IPS DF 6.9 (cell line): ENCODE measurements at places on chromosomes 1 and 21.

GRCh38 chr1:67118191-67118590, 16.6 kb downstream of the C1orf141 start:
- H3K4me1 ChIP-seq: no peaks in the 10 kb centered on the region
- H3K36me3 ChIP-seq: no peaks in the 10 kb centered on the region
- DNase-seq: no peak
- H3K4me3 ChIP-seq: no peak overlapping the region
- H3K27ac ChIP-seq: no peak overlapping the region

DNA sequence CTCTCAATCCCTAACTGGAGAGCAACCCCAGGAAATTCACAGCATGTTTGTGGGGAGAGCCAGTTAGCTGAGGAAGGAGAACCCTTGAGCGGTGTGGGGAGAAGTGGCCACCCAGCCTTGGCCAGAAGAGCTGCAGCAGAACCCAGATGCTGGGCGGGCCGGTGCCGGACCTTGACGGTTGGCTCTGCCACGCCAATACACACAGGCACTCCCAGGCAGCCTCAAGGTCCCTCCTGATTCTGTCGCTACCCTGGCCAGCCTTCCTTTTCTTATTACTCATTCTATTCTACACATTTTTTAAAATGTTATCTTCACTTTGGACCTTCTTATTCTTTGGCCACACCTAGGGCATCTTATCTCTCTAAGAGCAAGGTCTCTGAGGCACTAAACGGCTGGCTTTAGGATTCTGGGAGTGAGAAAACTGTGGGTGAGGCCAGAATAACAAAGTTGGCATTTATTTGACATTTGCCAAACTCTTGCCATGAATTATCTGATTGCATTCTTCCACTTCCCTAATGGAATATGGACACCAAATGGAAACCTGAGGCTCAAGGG, 50.4 kb upstream of the GPR37L1 start:
- no peaks in the 10 kb centered on the region for H3K4me1 ChIP-seq
- no peak overlapping the region for H3K4me3 ChIP-seq
- no peaks in the 10 kb centered on the region for H3K36me3 ChIP-seq
- no peak overlapping the region for H3K27ac ChIP-seq

- H3K4me3 ChIP-seq: no peak overlapping the region
- DNase-seq: no peak
- peaks cover 6% of the 10 kb centered on the region; the same call in 1 of the 2 replicates for H3K4me1 ChIP-seq
- H3K36me3 ChIP-seq: no peaks in the 10 kb centered on the region
- H3K27ac ChIP-seq: peak overlapping the region; percentile 18
- no peaks in the 10 kb centered on the region for H3K27me3 ChIP-seq
Measured at GRCh38 chr1:39102537-39103327, 76.6 kb downstream of the NDUFS5 start.

GRCh38 chr1:234836045-234836681, 226.2 kb upstream of the IRF2BP2 start:
- no peak for DNase-seq
- no peak overlapping the region for H3K4me3 ChIP-seq
- H3K36me3 ChIP-seq: no peaks in the 10 kb centered on the region
- H3K27ac ChIP-seq: no peak overlapping the region
- no peaks in the 10 kb centered on the region for H3K4me1 ChIP-seq

DNA sequence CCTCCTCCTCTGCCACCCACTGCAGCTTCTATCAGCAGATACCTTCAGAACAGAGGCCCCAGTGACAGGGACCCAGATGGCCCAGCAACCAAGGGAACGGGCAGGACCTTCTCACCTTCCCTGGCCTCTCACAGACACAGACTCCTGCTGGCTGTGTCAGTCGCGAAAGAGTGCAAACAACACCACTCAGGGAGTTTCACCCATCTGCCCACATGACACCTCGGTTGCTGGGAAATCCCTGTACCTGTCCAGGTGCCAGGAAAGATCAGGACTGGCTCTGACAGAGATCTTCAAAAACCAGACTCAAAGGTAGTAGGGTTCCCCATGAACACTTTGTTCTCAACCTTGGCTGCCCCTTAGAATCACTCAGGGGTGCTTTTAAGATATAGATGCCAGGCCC, 83.5 kb upstream of the HIVEP3 start:
- H3K27me3 ChIP-seq: no peaks in the 10 kb centered on the region
- DNase-seq: no peak
- no peaks in the 10 kb centered on the region for H3K4me1 ChIP-seq
- no peak overlapping the region for H3K4me3 ChIP-seq
- H3K27ac ChIP-seq: no peak overlapping the region

- no peak for DNase-seq
- H3K4me3 ChIP-seq: no peak overlapping the region
- H3K27ac ChIP-seq: no peak overlapping the region
- H3K36me3 ChIP-seq: no peaks in the 10 kb centered on the region
Measured at GRCh38 chr1:38558055-38558454, 301.5 kb downstream of the RRAGC start.

DNA sequence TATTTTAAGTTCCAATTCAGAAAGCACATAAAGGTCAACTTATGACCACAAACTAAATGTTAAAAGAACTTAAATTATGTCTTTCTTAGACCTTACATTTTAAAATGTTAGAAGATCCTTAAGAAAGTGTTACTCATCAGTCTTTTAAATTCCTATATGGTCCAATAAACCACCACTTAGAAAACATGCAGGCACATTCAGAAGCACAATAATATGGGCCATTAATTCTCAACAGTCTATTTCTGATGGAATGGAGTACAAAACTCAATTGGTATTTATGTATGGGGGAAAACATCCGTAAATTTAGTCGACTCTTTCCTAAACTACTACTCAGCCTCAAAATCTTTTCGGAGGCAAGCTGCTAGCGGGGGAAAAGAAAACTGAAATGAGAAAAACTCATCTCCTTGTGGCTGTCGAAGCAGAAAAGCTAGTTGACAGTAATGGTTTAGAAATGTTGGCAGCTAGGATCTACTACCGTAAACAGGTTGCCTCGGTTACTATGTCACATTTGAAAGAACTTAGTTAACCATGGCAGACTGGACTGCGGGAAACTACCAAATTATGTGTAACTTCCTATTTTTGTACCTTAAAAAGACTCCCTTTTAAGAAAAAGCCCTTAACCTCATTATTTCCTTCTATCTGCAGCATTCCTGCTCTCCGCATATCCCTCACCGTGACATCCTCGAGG, 1.0 kb downstream of the TRMT1L start:
- no peak for DNase-seq
- H3K4me1 ChIP-seq: no peaks in the 10 kb centered on the region
- peak overlapping the region; percentile 84; the same call in 1 of the 2 replicates for H3K4me3 ChIP-seq
- H3K27me3 ChIP-seq: no peaks in the 10 kb centered on the region

GRCh38 chr1:40939320-40940059, 40.0 kb upstream of the CTPS1 start:
- no peak overlapping the region for H3K4me3 ChIP-seq
- no peaks in the 10 kb centered on the region for H3K36me3 ChIP-seq
- no peaks in the 10 kb centered on the region for H3K27me3 ChIP-seq
- no peak for DNase-seq
- H3K4me1 ChIP-seq: no peaks in the 10 kb centered on the region

DNA sequence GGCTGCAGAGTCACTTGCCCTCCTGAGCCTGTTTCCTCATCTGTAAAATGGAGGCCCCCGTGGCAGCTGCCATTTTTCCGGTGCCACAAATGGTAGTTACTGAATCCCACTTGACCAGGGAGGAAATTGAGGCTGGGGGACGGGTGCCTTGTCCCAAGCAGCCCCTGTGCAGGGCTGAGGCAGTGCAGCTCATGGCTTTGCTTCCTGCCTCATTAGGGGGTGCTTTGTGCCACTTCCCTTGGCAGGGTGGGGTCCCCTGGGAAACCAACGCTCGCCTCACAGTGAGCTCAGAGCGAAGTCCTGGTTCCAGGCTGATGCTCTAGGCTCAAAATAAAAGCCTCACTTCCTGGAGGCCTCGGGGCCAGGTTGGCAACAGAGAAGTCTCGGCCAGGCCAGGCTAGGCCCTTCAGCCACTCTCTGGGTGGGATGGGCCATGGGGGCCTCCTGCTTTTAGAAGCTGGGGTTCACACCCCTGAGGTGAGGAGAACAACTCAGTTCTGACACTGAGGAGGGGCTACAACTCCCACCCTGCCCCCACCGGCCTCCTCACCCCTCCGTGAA, 6.8 kb downstream of the LAPTM5 start:
- H3K4me3 ChIP-seq: no peak overlapping the region
- H3K27ac ChIP-seq: no peak overlapping the region
- H3K4me1 ChIP-seq: no peaks in the 10 kb centered on the region; the same call in 1 of the 2 replicates
- H3K36me3 ChIP-seq: no peaks in the 10 kb centered on the region

DNA sequence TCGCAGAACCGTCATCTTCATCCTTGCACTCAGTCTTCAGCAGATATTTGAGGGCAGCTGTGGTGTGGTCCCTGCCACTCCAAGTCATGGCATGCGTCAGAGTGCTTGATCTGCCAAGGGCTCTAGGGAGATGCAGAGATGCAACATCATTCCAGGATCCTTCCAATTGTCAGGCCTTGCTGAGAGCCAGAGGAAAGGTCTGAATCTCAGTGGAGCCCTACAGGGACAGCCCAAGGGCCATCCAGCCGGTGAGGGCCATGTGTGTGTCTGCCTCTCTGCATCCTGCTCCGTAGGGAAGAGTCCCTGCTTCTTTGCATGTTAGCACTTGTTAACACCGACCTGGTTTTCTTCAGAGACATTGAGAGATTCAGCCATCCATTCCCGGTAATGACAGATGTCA, 17.6 kb downstream of the MAPKAPK2 start:
- DNase-seq: no peak
- no peak overlapping the region for H3K4me3 ChIP-seq
- no peaks in the 10 kb centered on the region for H3K36me3 ChIP-seq
- H3K27ac ChIP-seq: no peak overlapping the region
- H3K4me1 ChIP-seq: peaks cover 16% of the 10 kb centered on the region

DNA sequence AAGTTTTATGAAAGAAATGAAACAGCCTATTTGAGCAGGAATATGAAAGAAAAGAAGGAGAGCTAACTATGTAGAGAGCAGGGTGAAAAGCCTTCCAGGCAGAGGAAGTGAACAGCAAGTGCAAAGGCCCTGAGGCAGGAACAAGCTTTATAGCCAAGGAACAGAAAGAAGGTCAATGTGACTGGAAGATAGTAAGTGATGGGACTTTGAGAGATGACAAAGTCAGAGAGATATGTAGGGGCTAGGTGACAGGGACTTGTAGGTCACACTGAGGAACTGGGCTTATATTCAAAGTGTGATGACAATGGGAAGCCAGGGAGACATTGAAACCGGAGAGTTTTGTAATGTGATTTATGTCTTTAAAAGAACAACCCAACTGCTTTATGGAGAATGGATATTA, 18.9 kb downstream of the PRRX1 start:
- no peak overlapping the region for H3K4me3 ChIP-seq
- H3K27me3 ChIP-seq: no peaks in the 10 kb centered on the region
- no peaks in the 10 kb centered on the region for H3K4me1 ChIP-seq
- DNase-seq: no peak

DNA sequence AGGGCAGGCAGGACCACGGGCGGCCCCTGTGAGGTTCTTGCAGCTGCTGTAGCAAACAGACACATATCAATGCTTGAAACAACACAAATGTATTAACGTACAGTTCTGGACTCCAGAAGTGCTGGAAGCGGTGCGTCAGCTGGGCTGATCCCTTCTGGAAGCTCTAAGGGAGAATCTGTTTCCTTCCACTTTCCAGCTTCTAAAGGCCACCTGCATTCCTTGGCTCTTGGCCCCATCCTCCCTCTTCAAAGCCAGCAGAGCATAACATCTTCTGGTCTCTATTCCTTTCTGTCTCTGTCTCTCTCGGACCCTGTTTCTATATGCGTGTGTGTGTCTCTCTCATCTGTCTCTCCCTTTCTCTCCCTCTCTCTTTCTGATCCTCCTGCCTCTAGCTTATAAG, 102.3 kb downstream of the SPSB1 start:
- H3K36me3 ChIP-seq: no peaks in the 10 kb centered on the region
- H3K27ac ChIP-seq: no peak overlapping the region
- H3K4me1 ChIP-seq: no peaks in the 10 kb centered on the region

- H3K4me1 ChIP-seq: no peaks in the 10 kb centered on the region
- no peak overlapping the region for H3K27ac ChIP-seq
- H3K4me3 ChIP-seq: no peak overlapping the region
- H3K27me3 ChIP-seq: no peaks in the 10 kb centered on the region
Measured at GRCh38 chr1:72482736-72483413, 200.5 kb upstream of the NEGR1 start.

GRCh38 chr1:145778146-145778540, 45.8 kb downstream of the RNF115 start:
- no peak for DNase-seq
- H3K4me3 ChIP-seq: no peak overlapping the region
- H3K4me1 ChIP-seq: no peaks in the 10 kb centered on the region

DNA sequence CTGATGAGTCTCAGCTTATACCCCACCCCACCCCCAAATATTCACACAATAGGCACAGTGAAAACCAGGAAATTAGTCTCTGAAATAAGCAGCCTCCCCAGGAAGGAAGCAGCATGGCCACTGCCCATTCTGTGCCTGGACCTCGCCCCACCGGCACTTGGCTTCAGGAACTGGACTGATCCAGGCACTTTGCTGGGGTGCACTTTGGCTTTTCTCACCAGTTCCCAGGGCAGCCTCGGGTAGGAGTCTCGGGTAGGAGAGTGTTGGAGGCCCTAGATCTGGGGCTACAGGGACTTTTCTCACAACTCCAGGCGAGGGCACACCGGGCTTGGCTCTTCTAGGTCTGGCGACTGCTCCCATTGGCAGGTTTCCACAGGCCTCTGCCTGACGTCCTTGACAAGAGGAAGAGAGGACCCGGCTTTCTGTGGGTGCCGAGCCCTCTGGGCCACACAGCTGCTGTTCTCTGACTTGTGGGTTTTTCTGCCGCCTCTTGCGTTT, 18.7 kb downstream of the ADARB1 start:
- H3K27ac ChIP-seq: no peak overlapping the region
- H3K4me1 ChIP-seq: no peaks in the 10 kb centered on the region; the same call in 1 of the 2 replicates
- no peak overlapping the region for H3K4me3 ChIP-seq
- no peak for DNase-seq
- H3K36me3 ChIP-seq: no peaks in the 10 kb centered on the region

DNA sequence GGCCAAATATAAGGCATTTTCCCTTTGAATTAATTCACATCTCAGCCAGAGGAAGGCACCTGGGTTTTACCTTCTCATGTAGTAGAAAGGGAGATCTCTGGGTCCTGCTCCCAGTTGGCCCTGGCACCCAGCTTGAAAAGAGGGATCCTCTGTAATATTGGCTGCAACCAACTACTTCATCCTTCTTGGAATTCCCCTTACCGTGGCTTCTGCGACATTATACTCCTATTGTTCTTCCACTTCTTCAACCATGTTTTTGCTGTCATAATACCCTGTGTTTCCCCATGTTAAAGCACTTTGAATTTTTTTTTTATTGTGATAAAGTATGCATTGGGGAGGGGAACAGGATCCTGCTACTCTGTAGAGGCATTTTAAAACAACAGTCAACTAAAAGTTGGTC, 26.8 kb downstream of the RNF220 start:
- peaks cover 2% of the 10 kb centered on the region; the same call in 1 of the 2 replicates for H3K4me1 ChIP-seq
- H3K4me3 ChIP-seq: no peak overlapping the region
- H3K36me3 ChIP-seq: no peaks in the 10 kb centered on the region
- H3K27me3 ChIP-seq: no peaks in the 10 kb centered on the region

DNA sequence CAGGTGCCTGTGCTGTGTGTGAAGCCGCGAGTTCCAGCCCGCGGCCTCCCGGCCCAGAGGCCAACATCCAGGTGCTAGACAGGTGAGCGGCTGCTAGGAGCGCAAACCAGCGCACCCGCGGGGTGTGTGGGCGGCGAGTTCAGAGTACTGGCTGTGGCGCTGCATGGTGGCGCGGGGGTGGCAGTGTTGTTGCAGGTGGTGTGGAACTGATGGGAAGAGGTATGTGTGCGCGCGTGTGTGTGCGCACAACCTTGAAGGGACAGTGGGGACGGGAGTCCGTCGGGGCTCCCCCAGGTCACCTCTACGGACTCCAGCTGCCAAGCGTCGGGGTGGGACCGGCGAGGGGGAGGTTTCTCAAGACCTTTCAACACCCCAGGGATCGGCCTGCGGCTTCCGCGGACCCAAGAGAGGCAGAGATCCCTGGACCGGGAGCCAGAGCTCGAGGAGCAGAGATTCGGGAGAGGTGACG, 433 bp upstream of the DMBX1 start:
- H3K36me3 ChIP-seq: no peaks in the 10 kb centered on the region
- H3K4me1 ChIP-seq: peaks cover 30% of the 10 kb centered on the region
- H3K4me3 ChIP-seq: peak overlapping the region; percentile 39; the same call in 1 of the 2 replicates
- peaks cover 88% of the 10 kb centered on the region for H3K27me3 ChIP-seq
